ENCODE measurements at places on chromosomes 7 and 10.

GRCh38 chr7:46215987-46216567 lies 295.0 kb upstream of the IGFBP3 start:
- DNase-seq: no peak

DNA sequence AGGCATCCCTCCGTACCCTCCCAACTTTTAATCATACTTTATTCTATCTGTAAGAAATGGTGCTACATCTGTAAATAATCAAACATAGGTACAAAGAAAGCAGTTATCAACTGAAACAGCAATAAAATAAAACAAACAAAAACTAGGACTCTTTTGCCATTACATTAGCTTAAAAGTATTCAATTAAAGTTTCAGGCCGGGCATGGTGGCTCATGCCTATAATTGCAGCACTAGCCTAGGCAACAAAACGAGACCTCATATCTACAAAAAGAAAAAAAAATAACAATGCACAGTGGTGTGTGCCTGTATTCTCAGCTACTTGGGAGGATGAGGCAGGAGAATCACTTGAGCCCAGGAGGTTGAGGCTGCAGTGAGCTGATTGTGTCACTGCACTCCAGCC lies 161.9 kb downstream of the SGMS1 start:
- no peak for DNase-seq

DNA sequence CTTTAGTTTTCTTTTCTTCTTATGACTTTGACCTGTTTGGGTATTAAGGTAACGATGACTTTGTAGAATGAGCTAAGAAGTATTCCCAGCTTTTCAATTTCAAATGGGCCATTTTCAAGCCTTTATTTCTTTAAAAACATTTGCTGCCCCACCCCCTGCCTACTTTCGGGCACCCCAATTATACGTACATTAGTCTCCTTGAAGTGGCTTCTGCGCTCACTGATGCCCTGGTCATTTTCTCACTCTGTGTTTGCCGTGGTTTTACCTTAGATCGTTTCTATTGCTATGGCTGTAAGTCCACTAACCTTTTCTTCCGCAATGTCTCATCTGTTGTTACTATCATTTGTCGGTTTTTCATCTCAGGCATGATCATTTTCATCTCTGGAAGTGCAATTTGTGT lies 24.9 kb downstream of the FOXL3 start:
- no peak for DNase-seq

- DNase-seq: no peak
Measured at GRCh38 chr10:10901906-10902305, 115.8 kb upstream of the CELF2 start.

DNA sequence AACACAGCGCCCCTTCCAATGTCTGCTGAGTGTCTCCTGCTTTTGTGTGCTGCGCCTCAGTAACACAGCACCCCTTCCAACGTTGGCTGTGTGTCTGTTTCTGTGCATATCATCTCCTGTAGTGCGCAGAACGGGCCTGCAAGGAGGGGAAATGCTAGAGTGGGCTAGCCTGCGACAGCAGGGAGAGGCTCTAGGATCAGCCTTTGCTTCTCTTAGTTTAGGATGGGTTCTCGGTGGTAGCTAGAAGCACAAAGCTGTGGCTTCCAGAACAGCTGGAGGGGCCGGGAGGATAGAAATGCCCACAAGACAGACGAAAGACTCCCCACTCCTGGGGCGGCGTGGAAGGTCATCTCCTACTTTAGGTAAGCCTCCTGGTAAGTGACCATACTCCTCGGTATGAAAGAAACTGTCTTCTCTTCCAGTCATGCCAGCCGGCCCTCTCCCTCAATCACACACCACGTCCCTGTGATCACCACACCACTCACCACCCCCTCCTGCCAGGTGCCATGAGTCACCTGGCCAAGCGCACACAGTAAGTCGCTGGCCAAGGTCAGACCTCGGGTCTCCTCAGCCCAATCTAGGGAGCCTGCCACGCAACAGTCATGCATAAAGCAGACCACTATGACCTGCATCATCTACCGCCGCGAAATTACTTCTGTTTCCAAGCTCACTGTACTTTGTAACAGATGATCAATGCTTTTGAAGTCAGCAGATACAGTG lies 4.8 kb downstream of the PITRM1 start:
- DNase-seq: no peak

DNA sequence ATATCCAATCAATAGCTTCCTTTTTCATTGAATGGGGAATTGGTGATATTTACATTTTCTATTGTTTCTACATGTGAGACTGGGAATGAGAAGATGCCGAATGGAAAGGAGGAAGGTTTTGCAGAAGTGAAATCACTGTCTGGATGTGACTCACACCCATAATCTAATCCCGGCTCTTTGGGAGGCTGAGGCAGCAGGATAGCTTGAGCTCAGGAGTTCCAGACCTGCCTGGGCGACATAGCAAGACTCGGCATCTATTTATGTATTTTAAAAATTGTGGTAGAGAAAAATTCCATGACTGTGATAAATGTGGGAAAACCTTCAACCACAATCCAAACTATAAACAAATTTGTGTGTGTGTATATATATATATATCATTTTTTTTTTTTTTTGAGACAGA lies 10.9 kb upstream of the FIS1 start:
- no peak for DNase-seq

Data from hepatic stellate cell (primary cell).